Stimulated activated CD4-positive, alpha-beta T cell treated with anti-CD3 and anti-CD28 coated beads, Interleukin-1b, Interleukin-23, amount 100 ng/mL, for 24 hours (primary cell): ENCODE measurements at places on chromosomes 4 and X.

DNA sequence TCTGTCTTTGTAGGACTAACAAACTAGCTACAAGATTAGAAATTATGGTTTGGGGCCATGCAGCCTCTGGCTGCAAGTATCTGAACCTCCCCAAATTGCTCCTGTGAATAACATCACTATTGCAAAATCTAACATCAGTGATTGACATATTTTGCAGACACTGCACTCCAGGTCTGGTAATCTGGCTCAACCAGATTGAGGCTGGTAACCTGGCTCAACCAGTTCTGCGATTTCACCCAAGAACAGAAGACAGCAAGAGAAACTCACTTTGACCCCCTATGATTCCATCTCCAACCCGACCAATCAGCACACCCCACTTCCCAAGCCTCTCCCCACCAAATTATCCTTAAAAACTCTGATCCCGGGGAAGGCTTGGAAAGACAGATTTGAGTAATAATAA lies 20.9 kb downstream of the SPIN3 start:
- no peak for DNase-seq

- DNase-seq, result no peak
Observed at GRCh38 chr4:102103368-102103767, 241.9 kb downstream of the SLC39A8 start.

- DNase-seq, result no peak
Observed at GRCh38 chrX:153773218-153773611, 7.6 kb upstream of the SRPK3 start.

GRCh38 chr4:7646384-7647061 lies 211.8 kb upstream of the PSAPL1 start:
- no peak for DNase-seq

GRCh38 chr4:145719752-145720624 lies 40.0 kb downstream of the C4orf51 start:
- DNase-seq, result no peak

GRCh38 chr4:95548738-95549245 lies at the start of gene UNC5C:
Gene UNC5C, minus strand, starts transcription at chr4:95548973.
- DNase-seq, result no peak

DNA sequence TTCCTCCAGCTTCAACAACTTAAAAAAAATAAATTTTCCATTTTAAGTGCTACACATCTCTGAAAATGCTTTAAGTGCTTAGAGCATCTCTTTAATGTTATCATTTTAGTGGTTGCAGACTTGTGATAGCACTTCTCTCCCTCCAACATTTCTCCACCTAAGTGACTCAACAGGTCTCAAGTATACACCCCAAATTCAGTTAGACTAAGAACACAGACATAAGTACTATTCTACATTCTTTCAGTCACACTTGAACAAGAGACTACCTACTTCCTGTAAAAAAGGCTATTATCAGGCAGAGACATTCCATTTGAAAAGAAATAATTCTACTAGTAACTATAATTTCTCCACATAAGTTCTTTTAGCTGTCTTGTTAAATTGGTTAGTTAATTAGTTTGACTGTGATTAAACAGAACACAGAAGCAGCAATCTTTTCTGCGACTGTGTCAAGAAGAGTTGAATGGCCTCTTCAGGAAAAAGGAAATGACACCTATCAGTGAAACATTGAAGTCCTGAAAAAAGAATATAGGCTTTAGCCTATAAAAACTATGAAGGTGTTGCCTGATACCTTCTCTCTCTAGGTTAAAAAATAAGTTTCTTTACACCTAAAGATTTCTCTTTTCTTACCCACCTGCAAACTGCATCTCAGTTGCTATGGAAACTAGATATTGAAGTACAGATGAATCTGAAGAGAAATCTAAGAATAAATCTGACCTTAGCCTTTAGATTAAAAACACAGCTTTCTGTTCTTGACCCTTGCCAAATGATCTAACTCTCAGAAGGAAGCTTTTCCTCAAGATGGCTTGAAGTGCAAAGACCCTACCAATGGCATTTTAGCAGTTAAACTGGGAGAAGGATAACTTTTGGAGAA lies 18.0 kb downstream of the NAF1 start:
- DNase-seq, result no peak

DNA sequence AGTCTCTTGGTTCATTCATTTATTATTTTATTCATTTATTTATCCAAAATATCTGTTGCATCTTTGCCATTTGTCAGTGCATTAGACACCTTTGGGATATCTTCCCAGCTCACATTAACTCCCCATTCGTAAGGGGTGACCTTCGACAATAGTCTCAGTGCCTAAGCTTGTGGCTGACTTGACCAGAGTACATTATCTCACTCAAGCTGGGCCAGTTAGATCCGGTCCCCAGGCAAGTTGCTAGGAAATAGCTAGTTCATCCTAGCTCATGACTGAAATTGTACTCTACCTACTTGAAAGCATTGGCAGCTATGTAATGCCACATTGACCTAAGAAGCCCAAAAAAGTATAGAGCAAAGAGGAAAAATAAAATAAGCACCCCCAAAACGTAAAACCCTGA lies 165.3 kb downstream of the FBXO8 start:
- DNase-seq, result no peak

DNA sequence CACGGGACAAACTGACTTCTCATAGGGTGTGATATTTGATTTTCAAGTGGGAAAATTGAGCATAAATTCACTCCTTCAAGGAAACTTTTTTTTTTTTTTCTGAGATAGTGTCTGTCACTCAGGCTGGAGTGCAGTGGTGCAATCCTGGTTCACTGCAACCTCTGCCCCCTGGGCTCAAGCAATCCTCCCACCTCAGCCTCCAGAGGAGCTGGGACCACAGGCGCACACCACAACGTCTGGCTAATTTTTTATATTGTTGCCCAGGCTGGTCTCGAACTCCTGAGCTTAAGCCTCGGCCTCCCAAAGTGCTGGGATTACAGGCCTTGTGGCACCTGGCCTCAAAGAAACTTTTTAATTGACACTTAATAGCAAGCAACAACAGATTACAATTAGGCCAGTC lies 13.8 kb downstream of the CLDN34 start:
- DNase-seq, result no peak

GRCh38 chr4:13371048-13371447 lies 113.1 kb downstream of the RAB28 start:
- DNase-seq, result no peak

GRCh38 chrX:4710618-4711433 lies 997.4 kb upstream of the PRKX start:
- no peak for DNase-seq

GRCh38 chrX:40439625-40440532 lies 140.9 kb upstream of the ATP6AP2 start:
- no peak for DNase-seq

DNA sequence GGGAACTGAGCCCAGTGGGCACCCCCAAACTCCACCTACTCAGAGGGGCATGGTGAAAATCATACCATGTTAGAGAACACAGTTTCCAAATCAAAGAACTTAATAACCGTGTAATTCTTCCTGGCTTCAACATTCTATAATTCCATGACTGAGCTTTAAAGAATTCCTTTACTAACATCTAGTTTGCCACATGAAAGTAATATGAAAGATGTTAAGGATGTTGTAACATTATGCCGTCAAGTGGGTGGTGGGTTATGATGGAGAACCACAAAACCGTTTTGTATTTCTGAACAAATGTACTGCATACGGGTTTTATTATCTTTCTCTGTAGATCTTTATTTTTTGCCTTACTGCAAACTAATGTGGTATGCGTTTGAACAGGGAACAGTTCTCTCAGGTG lies 549.0 kb upstream of the MAGEB2 start:
- DNase-seq, result no peak

DNA sequence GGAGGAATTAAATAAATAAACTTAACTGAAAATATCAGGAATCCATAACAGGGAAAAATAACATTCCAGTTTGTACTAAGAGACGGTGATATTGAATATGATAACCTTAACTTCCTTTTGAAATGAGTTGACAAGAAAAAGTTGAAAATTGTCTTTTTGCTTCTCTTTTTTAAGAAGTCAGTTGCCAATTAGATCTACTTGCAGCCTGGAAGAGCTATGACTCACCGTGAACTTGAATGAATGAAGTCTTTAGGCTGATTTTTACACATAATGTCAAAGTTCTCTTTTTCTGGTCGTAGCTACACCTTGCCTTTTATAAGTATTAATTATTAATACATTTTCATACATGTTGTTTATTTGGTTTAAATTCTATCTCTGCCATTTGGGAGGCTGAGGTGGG lies 94.4 kb upstream of the HPGD start:
- no peak for DNase-seq

- DNase-seq, result no peak
Observed at GRCh38 chr4:41258783-41259182, 2.1 kb downstream of the UCHL1 start.

DNA sequence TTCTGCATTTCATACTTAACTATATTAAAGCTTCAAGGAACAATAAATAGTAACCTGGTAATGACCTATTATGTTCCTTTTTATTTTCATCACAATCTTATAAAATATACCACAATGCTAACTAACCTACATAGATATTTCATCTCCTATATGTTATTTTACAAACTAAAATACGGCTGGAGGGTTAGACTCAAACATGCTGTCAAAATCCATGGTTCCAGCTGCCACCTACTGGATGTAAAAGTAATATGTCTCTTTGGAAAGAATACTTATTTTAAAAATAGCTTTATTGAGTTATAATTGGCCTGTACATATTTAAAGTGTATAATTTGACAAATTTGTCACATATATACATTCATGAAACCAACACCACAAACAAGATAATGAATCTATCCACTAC lies 15.0 kb downstream of the RGN start:
- DNase-seq, result no peak

DNA sequence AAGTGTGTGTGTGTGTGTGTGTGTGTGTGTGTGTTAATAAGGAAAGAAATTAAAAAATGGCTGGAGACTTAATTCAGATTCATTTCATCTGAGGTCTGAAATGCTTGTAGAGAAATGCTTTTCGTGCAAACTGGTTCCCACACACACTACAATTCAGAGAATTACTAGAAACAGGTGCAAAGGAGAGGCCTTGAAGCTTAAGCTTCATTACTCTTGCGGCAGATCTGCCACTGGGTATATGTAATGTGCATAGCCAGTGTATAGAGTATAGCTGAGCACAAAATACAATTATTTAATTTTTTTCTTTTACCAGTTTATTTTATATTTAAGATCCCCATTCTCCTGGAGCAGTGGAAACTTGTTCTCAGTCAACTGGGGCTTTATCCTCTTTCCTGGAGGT lies 31.8 kb upstream of the MAGEB10 start:
- no peak for DNase-seq

DNA sequence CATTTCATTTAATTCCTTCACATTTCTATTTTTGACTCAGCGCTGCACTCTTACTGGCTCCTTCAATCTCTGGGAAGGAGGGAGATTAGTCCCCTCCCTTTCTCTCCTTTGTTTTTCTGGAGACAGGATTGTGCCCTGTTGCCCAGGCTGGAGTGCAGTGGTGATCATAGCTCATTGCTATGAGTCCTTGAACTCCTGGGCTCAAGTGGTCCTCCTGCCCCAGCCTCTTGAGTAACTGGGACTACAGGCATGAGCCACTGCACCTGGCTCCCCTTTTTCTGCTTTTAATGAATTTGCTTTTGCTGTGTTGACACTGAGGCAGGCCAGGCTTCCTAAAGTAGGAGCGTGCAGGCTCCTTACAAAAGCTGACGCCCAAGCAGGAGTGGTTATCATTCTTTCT lies 10.5 kb downstream of the TBC1D14 start:
- DNase-seq, result no peak

DNA sequence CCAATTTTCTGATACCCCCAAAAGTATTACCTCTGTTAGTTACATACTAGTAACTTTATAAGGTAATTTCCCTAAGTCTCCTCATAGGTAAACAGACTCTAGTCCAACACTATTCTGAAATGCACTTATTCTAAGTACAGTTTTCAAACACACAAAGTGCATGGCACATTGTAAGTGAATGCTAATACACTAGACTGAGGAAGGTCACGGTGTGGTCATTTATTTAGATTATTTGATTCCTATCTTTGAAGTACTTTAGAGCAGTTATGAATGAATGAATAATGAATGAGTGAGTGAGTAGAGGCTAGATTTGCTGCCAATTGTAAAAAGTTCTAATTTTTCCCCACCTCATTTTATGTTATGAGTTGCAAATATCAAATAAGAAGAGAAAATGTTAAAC lies 132.8 kb upstream of the UGT8 start:
- no peak for DNase-seq

DNA sequence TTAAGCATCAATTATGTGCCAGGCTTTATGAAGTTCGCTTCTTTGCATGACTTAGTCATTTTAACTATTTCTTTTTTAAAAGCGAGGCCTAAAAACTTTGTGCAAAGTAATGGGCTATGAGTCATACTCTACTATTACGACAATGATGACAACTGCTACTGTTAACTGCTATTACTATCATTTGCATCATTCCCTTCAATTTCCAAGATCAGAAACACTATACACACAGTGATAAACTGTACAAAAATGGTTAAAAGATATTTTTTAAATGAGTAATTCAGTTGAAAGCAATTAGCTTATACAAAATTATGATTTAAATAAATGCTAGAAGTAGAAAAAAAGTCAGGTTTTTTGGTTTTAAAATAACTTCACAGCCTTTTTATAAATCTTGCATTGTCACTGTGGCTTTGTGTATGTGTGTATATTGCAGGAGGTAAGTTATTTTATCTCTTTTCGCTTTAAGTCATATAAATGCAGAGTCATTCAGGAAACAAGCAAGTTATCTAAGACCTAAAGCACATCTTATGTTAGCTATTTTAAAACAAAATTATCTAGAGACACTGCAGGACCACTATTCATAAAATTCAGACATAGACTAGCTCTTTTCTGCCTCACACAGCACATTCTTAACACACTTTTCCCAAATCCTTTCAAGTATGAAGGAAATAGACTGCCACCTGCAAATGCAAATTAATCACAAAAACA lies 18.5 kb upstream of the CXCL3 start:
- no peak for DNase-seq

DNA sequence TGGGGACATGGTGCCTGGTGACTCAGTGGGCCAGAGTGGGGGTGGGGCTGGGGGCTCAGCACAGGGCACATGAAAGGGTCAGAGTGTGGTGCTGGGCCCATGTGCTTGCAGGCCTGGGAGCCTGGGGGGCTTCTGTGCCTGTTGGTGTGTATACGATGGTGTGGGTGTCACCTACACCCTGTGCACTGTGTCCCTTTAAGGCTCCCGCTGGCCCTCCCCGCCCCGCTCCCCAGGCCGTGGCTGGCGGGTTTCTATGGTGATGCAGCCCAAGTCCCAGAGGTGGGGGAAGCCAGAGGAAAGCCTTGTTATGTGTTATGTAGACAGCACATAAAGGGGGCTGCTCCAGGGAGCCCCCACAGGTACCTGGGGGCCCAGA lies 5.5 kb downstream of the L1CAM start:
- no peak for DNase-seq

DNA sequence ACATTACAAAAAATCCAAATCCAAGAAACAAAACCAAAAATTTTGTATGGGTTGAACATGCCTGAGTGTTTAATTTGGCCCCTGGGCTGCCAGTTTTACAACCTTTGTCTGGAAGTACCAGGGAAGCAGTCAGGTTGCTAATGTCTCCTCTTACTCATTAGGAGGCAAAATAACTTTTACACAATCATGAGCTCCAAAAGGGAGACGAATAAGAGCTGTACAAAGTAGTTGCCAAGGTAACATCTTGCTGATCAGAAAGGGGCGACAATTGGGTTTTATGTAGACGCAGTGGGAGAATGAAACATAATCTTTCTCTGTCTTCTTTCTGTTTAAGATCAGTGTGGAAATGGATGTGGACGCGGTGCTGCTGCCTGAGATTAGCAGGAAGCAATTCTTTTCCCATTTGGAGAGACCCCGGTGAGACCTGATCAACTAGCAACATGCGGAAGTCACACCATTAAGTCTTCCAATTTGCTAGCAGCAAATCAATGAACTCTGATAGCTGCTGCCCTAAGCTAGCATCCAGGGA lies 90.7 kb upstream of the IGFBP7 start:
- DNase-seq, result no peak

- DNase-seq, result no peak
Observed at GRCh38 chrX:63959975-63960374, 175.0 kb upstream of the ARHGEF9 start.
